ENCODE measurements at places on chromosomes 4 and X.

DNA sequence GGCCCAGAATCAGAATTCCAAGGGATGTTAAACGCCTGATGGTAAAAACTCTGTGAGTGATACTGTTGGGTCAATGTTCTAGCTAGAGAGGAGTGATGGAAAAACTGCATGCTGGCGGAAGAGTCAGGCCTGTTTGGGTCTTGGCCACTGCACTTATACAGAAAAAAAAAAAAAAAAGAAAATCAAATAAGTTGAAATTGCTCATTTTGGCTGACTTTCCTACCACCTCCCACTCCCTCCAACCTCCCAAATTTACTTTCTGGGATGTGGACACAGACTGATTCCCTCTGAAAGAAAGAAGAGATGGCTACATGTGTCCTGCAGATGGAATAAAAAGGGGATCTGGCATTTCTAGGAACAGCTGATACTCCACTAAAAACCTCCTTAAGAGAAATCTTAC is 234.1 kb upstream of the GIMD1 start:
- DNase-seq: no peak

DNA sequence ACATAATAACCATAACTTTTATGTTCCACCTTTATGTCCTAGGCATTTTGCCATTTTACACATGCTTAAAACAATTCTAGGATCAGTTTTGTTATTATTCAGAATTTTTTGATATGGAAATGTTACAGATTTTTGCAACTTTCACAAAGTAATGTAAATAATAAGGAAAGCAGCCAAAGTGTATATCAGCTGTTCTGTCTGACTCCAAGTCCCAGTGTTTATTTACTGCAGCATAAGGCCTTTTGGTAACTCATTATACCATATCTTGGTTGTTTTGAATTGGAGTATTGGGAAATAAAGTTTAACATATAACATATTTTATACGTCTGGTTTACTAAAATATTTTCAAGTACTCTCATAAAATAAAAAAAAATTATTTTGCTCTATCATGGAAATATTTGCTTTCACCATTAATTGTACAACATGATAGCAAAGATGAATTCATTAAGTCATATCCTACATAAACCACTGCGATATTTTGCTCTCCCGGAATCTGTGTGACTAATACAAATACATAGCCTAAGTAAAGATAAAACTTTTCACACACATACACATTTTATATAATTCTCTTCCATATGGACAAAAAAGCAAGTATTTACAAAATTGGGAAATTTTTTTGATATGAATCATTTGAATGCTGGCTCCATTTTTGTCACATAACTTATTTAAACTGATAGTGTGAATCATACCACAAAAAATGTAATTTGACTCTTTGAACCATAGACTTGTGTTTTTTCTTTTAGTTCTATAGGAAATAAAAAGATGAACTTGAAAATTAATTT is 399.0 kb downstream of the PABPC4L start:
- DNase-seq: no peak

DNA sequence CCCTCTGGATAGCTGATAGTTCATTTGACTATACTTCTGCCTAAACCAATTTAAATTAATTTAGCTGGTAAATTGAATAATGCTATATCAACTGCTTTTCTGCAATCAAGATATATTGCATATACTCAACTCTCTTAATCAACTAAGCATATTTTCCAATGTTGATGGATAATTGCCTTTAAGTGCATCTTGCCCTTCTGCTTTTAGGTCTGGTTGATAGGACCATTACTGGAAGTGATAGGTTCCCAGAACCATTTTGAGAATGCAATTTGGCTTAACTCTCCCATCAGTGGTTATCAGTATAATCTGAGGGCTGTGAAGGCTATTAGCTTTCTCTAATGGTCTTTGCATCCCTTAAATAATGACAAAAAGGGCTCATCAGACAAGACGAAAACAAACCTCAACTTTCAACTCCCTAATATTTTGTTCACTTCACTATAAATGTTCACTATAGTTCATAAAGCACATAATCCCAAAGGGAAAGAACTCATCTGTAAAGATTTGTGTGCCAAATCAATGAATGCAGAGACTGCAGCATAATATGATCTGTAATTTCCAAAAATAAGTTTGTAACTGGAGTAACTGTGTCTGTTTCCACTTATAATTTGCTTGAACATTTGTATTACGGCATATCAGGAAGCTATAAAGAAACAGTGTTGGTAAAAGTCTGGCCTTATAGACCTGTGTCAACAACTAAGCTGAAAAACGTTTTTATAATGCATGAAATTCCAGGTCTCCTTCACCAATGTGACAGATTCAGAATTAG is 273.6 kb downstream of the FBXO8 start:
- no peak for DNase-seq

- no peak for DNase-seq
Observed at GRCh38 chr4:107751670-107752069, 31.6 kb upstream of the PAPSS1 start.

- no peak for DNase-seq
Observed at GRCh38 chr4:138178566-138178965, 63.6 kb downstream of the SLC7A11 start.

DNA sequence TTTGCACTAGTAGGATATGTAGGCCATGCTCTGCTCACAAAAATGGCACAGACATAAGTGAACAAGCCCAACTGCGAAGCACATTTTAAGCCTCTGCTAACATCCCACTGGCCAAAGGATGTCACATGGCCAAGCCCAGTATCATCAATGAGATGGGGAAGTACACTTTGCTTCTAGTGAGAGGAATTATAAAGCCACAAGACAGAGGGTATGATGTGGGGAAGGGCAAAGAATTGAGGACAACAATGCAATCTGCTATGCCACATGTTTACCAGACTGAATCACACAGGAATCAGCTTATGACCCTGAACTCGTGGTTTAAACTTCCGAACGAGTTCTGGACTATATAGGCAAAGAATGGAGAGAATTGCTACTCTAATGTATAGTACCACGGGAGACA is 39.1 kb downstream of the SUPT20HL1 start:
- no peak for DNase-seq

DNA sequence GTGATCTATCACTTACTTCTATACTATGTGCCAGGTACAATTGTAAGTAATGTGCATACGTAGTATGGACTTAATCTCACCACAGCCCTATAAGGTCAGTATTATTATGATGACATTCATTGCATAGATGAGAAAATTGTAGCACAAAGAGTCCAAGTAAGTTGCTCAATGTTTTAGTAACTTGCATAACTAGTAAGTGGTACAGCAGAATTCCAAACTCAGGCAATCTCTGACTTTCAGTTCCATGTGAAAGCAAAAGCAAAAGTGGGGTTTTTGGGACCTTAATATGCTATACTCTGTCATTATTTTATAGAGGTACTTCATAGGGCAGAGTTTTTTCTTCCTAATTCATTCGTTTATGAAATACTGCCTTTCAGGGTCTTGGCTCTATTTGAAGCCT is 188.8 kb upstream of the VEGFC start:
- no peak for DNase-seq

DNA sequence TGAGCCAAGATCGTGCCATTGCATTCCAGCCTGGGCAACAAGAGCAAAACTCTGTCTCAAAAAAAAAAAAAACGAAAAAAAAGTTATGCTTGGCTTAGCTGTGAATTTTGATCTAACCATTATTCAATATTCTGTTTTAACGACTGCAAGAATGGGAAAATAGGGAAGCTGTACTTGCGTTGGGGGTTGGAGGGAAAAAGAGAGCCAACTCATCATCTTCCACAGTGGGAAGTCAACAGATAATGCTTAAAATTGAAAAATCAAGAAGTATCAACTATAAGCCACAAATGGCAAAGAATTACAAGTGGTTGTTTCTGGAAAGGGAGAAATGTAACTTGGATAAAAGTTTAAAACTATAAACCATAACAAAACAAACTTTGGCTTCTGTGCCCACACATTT is 2.9 kb downstream of the TEC start:
- DNase-seq: no peak

- no peak for DNase-seq
Observed at GRCh38 chr4:11860996-11861395, 432.3 kb upstream of the HS3ST1 start.

DNA sequence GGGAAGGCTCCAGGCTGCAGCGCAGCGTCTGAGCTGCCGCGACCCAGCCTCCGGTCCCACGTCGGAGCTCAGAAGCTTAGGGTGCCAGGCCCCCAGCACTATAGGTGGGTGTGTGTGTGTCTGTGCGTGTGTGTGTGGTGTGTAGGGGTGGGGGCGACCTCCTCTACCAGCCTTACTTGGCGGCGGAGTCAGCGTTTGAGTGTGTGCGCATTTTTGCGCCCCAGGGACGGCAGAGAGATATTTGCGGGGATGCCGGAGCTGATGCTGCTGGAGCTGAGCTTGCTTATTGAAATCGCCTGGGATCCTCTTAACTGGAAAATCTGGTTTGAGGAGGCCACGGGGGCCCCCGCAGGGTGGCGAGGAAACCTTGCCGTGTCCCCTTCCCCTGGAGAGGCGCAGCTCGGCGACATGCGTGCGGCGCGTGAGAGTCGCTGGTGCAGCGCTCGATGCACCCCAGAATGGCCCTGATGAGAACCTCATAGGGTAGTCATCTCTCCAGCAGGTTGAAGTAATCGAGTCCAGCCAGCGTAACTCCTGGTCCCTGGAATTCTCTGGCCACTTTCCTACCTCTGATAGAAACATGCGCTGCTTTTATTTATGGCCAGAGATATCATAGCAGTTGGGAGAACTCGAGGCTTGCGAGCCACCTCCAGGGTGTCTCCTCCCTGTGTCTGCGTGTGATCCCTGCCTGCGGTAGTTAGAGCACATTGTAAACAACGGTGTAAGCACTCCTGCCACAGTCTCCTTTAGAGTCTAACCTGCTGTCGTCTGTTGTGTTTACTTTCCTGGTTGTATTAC is 2.7 kb downstream of the ADGRL3 start:
- DNase-seq: no peak

- no peak for DNase-seq
Observed at GRCh38 chrX:112746812-112747595, 67.3 kb upstream of the LHFPL1 start.

DNA sequence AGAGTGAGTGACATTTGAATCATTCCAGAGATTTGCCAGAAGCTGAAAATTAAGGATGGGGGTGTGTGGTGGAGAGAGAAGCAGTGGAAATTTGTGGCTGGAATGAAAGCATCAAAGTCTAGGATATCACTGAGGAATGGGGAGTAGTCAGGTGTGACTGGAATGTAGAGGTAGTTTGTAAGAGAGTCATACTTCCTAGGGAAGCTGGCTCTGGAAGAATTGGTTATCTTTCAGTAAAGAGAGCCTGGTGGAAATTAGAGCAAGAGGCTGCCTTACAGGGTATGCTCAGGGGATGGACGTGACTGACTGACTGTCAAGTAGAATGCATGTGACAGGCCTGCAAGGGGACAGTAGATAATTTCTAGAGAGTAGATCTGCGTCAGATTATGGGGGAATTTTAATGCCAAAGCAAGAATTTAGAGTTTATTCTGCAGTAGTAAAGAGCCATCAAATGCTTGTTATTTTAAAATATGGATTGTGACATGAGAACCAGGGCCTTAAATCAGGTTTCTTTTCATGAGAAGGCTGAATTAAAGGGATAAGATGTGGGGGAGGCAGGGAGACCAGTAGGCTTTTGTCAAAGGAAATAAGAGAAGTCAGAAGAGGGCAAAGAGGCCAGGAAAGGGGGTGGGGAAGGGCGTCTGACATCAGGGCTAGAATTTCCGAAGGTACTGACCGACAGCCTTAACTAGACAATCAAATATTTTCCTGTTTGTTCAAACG is 109.9 kb downstream of the AFF1 start:
- DNase-seq: no peak

DNA sequence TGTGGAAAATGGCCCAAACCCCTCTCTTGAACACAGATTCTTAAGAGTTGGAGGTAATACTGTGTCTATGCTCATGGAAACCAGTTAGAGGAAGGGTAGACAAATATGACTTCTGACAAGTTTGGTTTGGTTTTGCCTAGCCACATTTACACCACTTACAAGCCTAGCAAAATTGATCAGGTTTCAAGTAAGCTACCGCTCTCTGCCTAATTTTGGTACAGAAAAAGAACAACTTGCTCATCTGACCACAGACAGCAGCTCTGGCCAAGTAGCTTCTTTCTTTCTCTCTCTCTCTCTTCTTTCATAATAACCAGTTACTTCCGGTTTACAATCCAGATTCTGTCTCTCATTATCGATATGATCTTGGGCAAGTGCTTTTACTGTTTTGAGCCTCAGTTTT is 260.0 kb downstream of the GLUD2 start:
- DNase-seq: no peak

DNA sequence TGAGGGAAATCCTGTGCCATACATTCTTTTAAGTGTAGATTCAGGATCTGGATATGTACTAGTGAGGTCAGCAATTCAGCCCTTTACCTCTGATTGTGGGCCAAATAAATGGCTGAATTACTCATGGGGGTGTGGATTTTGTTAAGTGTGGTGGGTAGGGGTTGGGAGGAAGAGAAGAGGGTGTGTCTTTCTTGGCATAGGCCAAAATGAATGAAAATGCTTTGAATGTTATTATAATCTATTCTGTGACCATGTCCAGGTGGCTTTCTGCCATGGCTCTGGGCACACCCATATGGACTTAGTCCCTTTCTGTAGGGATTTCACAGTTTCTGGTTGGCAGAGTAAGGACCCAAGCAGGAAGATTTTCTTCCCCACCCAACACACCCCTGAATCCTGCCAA is 244.3 kb downstream of the CBR4 start:
- no peak for DNase-seq

- DNase-seq: no peak
Observed at GRCh38 chr4:105050896-105051295, 95.8 kb upstream of the TET2 start.

- no peak for DNase-seq
Observed at GRCh38 chr4:114021451-114021850, 42.0 kb upstream of the ARSJ start.

GRCh38 chrX:66163447-66163846 is 600 bp upstream of the HEPH start:
- no peak for DNase-seq

- DNase-seq: no peak
Observed at GRCh38 chr4:82667761-82668480, 106.1 kb upstream of the TMEM150C start.

GRCh38 chr4:186939766-186940165 is 216.1 kb upstream of the FAT1 start:
- DNase-seq: no peak

GRCh38 chr4:121642876-121643585 is 53.7 kb downstream of the ANXA5 start:
- DNase-seq: no peak

All from stimulated activated naive CD8-positive, alpha-beta T cell treated with anti-CD3 and anti-CD28 coated beads, Interleukin-15, Interleukin-2, amounts not matched to agents 100 U/mL and 50 U/mL, for 24 hours (primary cell).